ENCODE measurements at places on chromosomes 3 and 15.

- no peak for DNase-seq
Measured at GRCh38 chr3:125552401-125552800, 32.4 kb upstream of the SNX4 start.

DNA sequence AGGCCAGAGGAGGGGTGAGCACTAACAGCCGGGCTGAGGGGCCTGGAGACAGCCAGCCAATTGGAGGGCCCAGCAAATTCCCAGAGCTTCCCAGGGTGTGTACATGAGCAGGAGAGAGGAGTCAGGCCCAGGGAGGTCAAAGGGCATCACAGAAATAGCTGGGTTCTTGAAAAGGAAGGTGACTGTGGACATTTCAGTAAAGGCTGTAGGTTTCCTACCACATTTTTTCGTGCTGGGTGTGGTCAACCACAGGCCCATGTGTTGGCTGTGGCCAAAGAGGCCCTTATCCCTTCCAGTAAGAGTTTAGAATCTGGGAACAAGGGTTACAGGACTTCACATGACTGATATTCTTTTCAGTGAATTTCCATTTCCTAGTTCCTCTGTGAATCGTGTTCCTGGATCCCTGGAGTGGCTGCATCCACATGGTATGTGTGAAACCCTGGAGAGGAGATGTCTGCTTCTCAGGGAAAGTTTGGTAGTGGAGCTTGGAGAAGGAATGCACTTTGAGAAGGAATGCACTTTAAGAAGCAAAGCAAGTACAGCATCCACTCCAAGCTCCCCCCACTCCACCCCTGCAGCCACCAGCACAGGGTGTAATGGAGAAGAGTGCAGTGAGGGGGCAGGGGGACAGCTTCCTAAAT, 73.2 kb upstream of the HEG1 start:
- no peak for DNase-seq

DNA sequence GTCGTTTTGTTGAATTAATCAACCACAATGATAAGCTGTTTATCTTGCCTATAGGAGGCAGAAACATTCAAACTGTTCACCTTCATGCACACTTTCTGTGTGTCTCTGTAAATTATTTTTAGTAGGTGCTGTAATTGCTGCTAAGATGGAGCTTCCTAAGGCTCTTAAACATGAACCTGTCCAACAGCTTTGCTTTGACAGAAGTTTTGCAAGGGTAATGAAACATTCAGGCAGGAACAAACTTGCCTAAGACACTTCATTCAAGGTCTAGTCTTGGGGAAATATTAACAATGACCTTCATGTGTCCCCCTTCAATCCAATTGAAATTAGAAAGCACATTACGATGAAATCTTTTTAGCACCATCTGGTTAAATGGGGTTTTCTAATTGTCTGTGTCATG, 156.1 kb downstream of the DIPK2A start:
- no peak for DNase-seq

DNA sequence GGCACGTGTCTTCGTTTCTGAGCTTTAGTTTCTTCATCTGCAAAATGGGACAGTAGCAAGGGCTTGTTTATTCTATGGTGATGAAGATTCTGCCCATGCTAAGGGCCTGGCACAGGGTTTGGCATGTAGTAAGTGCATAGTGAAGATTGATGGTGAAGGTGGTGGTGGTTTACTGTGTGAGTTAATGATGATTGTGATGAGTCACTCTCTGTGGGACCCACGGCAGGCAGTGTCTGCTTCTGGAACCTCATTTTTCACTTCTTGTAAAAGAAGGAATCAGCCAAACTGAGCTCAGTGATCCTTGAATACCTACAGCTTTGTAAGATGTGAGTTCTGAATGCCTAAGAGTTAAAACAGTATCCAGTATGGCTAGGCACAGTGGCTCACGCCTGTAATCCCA, 86.2 kb upstream of the LRTM1 start:
- DNase-seq = no peak

- no peak for DNase-seq
Measured at GRCh38 chr15:74676801-74677200, 19.0 kb downstream of the EDC3 start.

DNA sequence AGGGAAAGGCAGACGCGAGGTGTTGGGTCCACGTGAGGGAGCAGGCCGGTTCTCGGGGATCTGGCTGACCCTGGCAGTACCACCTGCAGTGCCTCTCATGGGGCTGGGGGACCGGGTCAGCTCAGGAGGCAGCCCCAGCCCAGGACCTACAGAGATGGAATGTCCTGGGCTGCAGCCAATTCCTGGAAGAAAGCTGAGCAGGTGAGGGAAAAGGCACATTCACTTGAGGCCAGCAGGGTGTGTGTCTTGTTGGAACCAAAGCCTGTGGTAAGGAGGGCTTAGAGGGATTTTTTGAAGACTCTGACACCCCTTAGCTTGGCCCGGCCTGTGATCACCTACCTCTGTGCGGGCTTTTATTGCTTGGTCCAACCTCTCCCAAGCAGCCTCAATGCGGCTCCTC, 15.8 kb downstream of the PLA2G4B start:
- DNase-seq = no peak

GRCh38 chr3:72659596-72659995, 188.6 kb downstream of the SHQ1 start:
- DNase-seq = peak; percentile 23
